ENCODE measurements at places on chromosomes 4 and X.

DNA sequence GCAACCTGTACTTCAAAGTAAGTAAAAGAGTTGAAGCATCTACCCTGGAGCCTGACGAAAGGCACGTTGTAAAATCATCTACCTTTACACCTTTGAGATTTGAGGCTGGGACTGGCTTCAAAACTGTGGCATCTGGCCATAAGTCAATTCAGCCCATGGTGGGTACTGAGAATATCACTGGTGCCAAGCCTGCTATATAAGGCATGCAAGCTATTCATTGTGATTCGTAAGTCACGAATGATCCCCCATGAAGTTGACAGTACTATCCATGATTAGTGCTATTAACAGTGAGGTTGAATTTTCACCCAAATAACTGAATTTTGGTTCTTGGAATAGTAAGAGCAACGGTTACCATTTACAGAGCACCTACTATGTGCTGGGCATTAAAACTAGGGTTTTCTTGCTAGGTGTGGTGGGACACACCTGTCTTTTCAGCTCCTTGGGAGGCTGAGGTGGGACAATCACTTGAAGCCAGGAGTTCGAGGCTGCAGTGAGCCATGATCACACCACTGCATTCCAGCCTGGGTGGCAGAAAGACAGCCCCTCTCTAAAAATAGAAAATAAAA lies 39.8 kb downstream of the IRF2 start:
- no peak overlapping the region for H3K27ac ChIP-seq
- no peak overlapping the region for H3K4me3 ChIP-seq
- no peaks in the 10 kb centered on the region for H3K27me3 ChIP-seq
- no peaks in the 10 kb centered on the region for H3K36me3 ChIP-seq
- H3K4me1 ChIP-seq = peaks cover 37% of the 10 kb centered on the region
- DNase-seq = no peak

DNA sequence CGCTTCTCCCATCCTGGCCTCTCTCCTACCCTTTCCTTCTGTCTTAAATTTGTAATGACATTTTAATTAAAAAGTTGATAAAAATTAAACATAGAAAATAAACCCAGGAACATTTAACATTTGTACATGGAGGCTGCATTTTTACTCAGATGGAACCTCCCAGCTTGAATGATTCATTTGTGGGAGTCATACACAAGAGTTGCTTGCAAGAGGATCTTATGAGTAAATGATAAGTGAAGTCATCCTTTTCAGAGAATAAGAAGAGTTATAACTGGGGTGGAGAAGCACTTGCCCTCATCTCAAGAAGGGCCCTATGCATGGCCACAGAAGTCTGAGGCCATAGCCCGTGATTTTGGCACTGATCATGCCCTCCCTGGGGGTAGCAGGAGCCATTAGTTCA lies 482.9 kb upstream of the BOD1L1 start:
- H3K36me3 ChIP-seq = no peaks in the 10 kb centered on the region
- H3K27ac ChIP-seq = no peak overlapping the region
- no peaks in the 10 kb centered on the region for H3K4me1 ChIP-seq
- no peaks in the 10 kb centered on the region for H3K27me3 ChIP-seq
- no peak for DNase-seq

- no peaks in the 10 kb centered on the region for H3K36me3 ChIP-seq
- no peaks in the 10 kb centered on the region for H3K4me1 ChIP-seq
- no peak overlapping the region for H3K4me3 ChIP-seq
- H3K27ac ChIP-seq = no peak overlapping the region
- no peaks in the 10 kb centered on the region for H3K27me3 ChIP-seq
Observed at GRCh38 chr4:188434643-188435042, 295.4 kb downstream of the TRIML1 start.

- no peak overlapping the region for H3K4me3 ChIP-seq
- no peak overlapping the region for H3K27ac ChIP-seq
- no peak for DNase-seq
- no peaks in the 10 kb centered on the region for H3K4me1 ChIP-seq
Observed at GRCh38 chr4:179441596-179441995, 1999.4 kb upstream of the AGA start.
